AG04450 (cell line): ENCODE measurements at places on chromosomes 16 and 17.
A peak's percentile ranks its signal among the peaks of the same experiment; 100 is the strongest.

DNA sequence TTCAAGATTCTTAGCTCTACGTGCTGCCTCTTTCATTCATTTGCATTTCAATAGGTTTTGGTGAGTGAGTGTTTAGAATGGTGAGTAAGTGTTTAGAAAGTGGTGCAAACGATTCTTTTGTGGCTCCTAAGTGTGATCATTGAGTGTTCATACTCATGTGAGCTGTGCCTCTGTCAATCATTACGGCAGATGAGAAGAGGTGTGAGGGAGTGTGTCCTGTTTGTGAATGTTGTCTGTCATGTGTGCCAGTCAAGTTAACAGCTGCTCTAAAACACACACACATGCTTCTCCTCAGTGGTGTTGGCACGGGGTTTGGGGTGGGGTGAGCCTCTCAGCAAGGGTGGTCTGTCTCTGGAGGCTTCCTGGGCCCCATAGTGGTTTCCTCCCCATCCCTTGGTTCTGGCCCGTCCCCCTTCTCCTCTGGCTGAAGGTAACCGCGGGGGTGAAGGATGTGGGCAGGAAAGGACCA, 11.4 kb downstream of the MYL4 start:
- no peak for DNase-seq

GRCh38 chr17:29838961-29839360, 91.1 kb downstream of the SSH2 start:
- no peak for DNase-seq

DNA sequence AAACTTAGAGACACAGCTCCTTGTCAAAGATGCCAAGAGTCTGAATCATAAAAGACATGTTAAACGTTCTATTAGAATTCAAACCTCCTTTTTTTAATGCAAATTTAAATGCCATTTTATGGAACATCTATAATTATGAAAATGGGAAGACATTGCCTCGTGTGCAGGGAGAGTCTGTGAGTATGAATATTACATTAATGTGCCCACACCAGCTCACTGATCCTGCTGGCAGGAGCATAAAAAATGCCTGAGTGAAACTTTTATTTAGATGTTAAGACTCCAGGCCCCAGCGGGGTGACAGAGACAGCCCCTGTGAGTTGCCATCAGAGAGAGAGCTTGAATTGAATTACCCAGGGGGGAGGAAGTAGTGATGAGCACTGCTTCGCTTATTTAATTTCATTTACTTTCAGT, 84.8 kb downstream of the SNX11 start:
- DNase-seq = no peak

GRCh38 chr17:5706577-5707210, 122.4 kb upstream of the NLRP1 start:
- DNase-seq = peak; percentile 29

DNA sequence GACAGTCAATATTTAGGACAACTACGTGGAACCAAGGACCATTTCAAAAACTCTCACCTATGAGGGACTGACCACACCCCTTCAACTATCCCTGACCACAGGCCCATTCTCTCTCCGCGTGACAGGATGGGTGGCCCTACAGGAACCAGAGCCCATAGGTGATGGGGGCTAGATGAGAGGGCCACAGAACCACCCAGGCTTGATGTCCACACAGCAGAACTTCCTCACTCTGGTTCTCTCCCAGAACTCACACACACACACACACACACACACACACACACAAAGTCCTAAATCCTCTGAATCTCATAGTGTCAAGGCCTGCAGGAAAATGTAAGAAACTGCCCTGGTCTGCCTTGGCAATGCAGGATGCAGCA, 1.5 kb downstream of the ZNF319 start:
- no peak for DNase-seq

DNA sequence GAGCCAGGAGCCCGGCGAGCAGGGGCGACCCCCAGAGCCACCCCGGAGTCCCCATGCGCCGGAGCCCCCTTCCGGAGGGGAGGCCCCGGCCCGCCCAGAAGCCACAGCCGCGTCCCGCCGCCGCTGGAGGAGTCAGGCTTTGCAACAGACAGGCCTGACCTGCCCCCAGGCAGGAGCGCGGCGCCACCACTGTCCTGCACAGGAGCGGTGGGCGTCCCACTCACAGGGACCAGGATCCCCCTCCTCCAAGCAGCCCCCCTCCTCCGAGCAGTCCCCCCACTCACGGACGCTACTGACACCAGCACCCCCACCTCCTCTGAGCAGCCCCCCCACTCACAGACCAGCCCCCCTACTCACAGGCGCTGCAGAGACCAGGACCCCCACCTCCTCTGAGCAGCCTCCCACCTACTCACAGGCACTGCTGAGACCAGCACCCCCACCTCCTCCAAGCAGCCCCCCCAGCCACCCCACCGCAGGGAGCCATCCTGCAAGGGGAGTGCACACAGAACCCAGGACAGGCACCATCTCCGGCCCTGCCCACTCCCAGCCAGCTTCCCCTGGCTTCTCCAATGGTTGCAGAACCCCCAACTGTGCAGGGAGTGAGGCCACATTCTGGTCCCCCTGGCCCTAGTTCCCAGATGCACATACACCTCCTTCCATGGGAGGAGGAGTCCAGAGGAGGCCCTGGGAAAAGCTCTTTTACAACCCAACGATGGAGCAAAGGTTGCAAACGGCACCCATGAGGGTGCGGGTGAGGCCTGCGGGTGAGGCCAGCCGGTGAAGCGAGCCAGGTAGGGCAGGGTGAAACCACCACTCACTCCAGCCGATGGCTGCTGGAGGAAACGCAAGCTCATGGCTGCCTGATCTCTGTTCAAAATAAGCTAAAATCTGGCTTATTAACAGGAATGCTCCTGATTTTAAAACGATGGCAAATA, 69.9 kb downstream of the ABR start:
- DNase-seq = no peak
